AG04450 (cell line): ENCODE measurements at places on chromosomes 5 and 9. TPM values are rescaled to one million over a fixed set of nuclear protein-coding genes. Genes with fewer than 3 reads are reported as not detected.

DNA sequence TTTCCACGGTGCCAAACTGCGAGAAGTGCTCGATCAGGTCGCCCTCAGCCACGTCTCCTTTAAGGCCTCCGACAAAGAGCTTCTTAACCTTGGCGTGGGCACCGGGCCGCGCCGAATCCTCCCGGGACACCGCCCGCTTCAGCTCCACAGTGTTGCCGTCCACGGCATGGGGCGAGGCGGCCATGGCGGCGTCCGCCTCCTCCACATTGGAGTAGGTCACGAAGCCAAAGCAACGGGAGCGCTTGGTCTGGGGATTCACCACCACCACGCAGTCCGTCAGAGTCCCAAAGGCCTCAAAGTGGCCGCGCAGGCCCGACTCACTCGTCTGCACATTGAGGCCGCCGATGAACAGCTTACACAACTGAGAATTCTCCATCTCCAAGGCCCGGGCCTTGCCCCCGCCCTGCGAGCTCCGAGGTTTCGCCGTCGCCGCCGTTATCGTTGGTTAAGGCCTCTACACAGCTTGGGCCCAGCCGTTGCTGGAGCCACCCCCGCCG is 424 bp downstream of the HNRNPA0 start:
- DNase-seq = no peak

TRIP13 gene
- 13.8 and 14.4 TPM in 2 replicates for polyA plus RNA-seq

PAEP gene
- not detected in 2 replicates for polyA plus RNA-seq

DIRAS2 gene
- 0.04 TPM in 1 of 2 replicates, not detected in the other for polyA plus RNA-seq

- no peak for DNase-seq
Observed at GRCh38 chr5:178108966-178109365, 4.4 kb upstream of the N4BP3 start.

GRCh38 chr9:125486576-125486975 is 220.4 kb downstream of the MAPKAP1 start:
- no peak for DNase-seq
